ENCODE measurements at places on chromosomes 5 and 9.

- DNase-seq = no peak
Observed at GRCh38 chr5:102077920-102078319, 218.2 kb downstream of the SLCO4C1 start.

GRCh38 chr5:136080483-136081216, 51.9 kb downstream of the TGFBI start:
- DNase-seq = no peak

GRCh38 chr5:90997082-90997481, 386.0 kb downstream of the ARRDC3 start:
- no peak for DNase-seq

- DNase-seq = no peak
Observed at GRCh38 chr9:93346231-93347112, 105.0 kb upstream of the FAM120A start.

DNA sequence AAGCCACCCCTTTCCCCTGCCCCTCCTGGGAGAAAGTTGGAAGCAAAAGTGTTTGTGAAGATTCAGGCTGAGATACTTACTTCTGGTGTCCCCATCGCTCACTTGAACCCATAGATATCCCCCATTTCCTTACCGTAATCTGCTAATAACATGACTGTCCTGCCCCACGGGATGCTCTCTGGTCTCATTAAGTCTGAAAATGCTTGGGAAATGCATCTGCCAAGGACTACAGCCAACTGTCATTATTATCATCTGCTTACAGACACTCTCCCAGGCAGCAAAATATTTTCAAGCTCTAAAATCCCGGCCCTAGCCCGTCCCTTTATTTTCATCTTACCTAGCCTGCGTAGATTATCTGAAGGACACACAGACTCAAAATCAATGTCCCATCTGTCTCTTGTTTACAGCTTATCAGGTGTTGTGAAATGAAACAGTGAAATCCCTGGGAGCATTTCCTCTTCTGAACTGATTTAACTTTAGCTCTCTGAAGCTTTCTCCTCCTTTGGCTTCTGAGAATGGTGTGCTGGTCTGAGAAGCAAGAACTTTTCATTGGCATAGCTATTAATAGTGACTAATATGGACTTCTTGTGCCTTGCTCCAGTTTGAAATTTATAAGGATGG, 126.9 kb upstream of the OSMR start:
- DNase-seq = no peak

- no peak for DNase-seq
Observed at GRCh38 chr5:10423022-10423421, 18.7 kb upstream of the ROPN1L start.

DNA sequence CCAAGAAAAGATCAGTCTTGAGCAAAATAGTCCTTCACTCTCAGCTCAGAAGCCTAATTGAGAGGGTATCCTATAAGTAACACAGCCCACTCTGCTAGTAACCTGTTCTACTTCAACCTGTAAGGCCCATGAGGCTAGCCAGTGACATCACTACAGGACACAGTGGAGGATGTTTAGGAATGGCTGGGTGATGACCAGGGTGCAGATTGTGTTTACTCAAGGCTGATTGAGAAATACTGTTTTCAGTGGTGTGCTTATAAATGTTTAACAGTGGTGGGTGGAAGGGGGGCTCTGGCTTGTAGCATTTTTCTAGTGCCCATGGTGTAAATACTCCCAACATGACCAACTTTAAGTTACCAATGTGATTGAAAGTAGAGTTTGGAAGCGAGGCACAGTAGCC, 159.8 kb upstream of the CCDC152 start:
- no peak for DNase-seq

- no peak for DNase-seq
Observed at GRCh38 chr9:104750185-104750767, 2.8 kb downstream of the NIPSNAP3A start.

DNA sequence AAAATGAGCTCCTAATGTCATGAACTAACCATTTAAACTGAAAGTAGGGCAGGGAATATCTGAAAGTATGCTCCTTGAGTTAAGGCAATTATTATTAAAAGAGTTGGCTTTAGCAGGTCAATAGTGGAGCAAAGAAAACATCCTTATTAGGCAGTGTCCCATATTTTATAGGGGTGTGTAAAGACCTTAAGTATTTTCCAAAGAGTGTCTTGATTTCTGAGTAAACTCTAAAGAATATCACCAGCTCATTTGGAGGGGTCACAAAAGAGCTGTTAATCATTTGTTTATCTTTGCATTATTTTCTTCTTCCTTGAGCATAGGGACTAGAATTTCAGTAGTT, 109.3 kb downstream of the MUSK start:
- DNase-seq = no peak

GRCh38 chr5:96391921-96392320, 41.1 kb downstream of the PCSK1 start:
- no peak for DNase-seq

DNA sequence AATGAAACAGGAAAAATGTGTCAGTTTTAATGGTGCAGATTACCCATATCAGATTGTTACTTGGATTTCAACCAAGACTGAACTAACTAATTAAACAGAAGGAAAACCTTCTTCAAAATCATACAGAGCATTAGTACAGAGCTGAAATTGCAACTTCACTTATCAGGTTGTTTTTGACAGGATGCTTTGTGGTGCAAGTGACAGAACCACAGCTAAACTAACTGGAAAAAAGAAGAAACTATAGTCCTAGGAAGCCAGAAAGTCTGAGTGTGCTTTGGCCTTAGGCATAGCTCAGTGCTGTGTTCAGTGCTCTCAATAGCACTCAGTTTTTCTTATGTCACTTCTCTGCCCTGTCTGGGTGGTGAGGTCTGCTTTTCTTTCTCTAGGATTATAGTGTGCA, 267.4 kb downstream of the CHSY3 start:
- DNase-seq = no peak

DNA sequence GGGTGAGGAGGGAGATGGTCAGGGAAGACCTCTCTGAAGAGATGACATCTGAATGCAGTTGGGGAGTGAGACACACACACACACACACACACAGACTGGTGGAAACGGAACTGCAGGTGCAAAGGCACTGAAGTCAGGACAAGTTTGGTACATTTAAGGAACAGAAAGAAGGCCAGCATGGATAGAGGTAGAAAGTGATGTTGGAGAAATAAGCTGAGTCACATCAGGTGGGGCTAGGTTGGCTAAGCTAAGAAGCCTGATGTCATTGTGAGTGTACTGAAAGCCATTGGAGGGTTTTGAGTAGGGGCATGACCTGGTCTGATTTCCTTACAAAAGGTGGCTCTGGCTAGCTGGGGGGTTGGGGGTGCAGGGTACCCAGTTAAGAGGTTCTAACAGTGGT, 3.1 kb downstream of the BSPRY start:
- no peak for DNase-seq

DNA sequence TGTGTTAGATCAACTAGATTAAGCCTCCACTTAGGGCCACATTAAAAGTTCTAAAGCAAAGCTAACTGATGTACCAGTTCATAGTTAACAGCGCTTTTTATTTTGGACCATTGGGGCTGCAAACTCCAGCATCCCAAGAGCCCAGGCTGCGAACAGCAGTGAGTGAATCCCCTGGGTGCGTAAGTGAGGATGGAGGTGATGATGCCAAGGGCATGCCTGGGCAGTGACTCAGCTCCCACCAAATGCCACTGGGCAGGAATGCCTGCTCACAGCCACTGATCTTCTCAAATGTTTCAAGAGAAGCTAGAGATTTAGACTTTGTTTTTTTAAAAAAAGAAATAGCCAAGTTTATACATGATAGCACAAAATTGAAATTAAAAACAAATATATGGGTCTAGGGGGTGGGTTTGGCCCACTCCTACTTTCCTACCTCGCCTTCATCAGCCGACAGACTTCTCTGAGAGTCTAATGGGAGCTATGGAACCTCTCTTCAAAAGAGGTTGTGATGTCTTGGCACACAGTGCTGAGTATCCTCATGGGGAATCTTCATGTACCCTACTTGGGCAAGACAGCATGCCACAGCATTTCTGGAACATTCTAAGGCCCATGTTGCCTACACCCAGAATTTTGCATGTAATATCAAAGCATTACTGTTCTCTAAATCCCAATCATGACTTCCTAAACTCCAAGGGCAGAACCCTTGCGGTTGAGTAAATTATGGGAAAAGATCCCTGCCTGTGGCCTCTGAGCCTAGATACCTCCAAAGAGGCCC, 398.1 kb downstream of the EBF1 start:
- DNase-seq = no peak

DNA sequence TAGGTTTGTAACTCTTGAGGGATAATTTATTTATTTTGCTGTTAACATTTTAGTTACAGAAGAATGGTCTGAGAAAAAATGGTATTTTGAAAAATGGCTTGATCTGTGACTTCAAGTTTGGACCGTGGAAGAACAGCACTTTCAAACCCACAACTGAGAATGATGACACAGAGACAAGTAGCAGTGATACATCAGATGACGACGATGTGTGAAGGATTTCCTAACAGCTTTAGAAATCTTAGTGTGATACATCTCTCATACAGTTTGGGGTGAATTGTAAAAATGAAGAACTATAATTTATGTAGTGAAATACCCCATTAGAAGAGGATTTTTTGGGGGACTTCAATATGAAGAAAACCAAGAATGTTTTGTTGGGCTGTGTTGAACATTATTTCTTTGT, 88.7 kb downstream of the GPBP1 start:
- no peak for DNase-seq

DNA sequence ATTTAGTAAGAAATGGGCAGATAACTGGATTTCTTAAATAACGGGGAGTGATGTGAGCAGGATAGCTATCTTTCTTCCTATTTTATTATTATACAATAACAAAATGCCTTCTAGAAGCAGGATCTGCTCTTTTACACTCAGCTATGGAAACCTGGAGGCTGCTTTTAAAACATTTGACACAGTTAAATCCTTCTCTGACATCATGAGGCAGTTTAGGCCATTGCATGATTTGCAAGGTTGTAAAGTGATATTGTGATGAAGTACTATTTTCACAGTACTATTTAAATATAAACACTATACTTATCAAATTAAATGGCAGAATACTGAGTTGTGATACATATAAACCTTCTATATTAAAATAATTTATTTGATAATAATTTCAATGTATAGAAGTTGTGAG, 93.9 kb downstream of the ZSWIM6 start:
- DNase-seq = no peak

DNA sequence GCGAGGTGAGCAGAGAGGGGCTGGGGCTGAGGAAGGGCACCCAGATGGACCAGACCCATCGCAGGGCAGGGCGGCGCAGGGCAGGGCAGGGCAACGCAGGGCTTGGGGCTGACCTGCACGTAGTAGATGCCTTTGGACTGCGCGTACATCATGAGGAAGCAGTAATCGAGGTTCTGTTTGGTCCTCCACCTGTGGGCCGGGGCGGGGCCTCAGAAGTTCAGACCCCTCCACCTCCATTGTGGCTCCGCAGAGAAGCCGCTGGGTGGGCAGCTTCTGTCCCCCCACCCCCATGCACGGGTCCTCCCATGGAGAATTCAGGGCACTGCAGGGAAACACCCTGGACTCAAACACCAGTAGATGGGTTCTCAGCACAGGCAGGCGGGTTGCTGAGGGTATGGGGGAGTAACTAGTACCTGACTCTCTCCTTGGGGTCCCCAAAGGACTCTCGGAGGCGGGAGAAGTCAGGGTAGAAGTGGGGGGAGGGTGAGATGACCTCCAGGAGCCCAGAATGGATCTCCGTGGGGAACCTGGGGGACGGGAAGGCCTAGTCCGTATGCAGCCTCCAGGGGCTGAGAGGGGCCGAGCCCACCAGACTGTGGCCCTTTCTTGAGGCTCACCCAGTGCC, 6.4 kb downstream of the LTC4S start:
- DNase-seq = no peak

DNA sequence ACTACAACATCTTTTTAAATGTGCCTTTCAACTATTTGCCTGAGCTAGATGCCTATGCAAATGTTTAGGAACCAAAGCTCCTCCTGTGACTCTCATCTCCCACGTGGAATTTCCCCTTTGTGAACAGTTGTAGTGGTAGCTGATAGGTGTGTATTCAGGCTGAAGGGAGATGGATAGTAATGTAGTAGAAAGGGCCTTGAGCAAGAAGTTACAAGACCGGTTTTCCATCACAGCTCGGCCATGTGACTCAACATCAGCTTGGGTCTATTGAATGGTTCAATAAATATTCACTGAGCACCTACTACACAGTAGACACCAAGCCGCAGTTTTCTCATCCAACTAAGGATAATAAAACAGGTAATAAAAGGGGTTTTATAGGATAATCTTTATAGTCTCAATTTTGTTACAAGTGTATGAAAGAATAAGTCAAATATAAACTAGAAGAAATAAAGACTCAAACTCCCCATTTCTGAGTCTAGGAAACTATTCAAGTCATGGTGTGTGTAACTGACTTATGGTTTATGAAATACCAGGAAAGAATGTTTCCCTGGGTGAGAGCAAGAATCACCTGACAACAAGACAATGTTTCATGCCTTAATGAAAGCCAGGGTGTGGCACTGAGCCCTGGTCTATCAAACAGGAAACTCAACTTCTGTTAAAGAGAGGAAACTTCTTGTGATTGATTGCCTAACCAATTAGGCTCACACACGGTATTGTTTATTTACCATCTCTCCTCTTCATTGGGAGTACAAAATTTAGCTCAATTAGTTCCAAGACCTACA, 187.1 kb upstream of the SPEF2 start:
- DNase-seq = no peak

DNA sequence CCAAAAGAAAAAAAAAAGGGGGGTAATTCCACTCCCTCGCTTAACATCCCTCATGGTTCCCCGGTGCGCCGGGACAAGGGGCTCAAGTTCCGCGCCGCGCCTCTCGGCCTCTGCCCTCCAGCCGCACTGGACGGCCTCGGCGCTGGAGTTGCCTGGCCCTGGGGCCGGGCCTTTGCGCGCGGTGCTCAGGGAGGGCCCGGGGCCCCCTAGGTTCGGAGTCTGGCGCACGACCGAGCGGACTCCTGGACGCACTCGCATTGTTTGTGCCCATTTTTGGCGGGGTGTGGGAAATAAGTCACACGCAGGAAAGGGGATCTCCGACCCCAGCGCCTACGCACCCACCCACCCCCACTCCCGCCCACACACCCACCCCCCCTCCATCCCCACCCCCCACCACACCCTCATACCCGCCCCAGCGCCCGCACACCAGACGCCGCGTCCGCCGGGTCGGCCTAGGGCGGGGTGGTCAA, 381 bp downstream of the MED22 start:
- no peak for DNase-seq

DNA sequence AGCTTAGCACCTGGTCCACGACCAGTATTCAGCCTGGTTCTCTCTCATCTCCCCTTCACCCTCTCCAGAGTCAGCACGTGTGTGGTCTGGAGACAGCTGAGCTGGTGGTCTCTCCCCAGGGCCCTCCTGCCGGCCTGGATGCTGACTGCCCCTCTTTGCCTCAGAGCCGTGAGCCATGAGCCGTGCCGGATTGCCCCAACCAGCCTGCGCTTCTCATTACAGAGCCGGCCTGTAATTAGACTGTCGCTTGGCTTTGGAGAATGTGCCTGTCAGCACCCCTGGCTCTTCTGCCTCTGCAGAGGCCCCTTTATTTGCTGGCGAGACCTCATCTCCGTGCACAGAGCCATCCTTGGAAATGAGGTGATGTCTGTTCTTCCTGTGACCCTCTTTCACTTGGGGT, 118.7 kb upstream of the BOD1 start:
- DNase-seq = no peak

GRCh38 chr5:43007911-43008362, 32.2 kb downstream of the ANXA2R start:
- peak; percentile 80 for DNase-seq
